ENCODE measurements at places on chromosomes 13 and 19.

GRCh38 chr19:45450012-45450333, 17.8 kb upstream of the FOSB start:
- DNase-seq, result no peak

- DNase-seq, result no peak
These were observed 41.3 kb downstream of the ARHGEF7 start for GRCh38 chr13:111156421-111156820.

GRCh38 chr19:39407660-39408391, 1.2 kb downstream of the ZFP36 start:
- no peak for DNase-seq

- DNase-seq, result no peak
These were observed 483.2 kb upstream of the SLITRK6 start for GRCh38 chr13:86282442-86282841.

GRCh38 chr13:53020764-53021335, 7.8 kb upstream of the OLFM4 start:
- no peak for DNase-seq

- no peak for DNase-seq
These were observed 490.8 kb downstream of the RFC3 start for GRCh38 chr13:34308725-34309124.

- no peak for DNase-seq
These were observed 691.1 kb upstream of the SLC10A2 start for GRCh38 chr13:103757361-103757760.

DNA sequence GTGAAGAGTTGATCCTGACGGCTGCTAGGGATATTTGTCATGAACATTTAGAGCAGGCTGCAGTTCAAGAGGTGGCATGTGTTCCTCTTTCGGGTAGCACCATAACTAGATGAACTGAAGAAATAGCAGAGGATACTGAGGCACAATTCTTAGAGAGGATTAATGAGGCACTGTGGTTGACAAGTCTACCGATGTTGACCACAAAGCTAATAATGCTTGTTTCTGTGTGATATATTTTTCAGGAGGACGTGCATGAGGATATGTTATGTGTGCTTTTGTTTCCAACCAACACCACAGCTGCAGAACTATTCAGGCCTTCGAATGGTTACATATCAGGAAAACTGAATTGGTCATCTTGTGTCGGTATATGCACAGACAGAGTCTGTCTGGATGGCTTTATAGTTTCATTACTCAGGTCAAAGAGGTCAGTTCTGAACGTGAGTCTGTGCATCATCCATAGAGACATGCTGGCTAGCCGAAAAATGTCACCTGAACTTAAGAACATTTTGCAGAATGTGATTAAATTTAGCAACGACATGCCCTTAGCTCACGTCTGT, 210.1 kb upstream of the IRS2 start:
- DNase-seq, result no peak

DNA sequence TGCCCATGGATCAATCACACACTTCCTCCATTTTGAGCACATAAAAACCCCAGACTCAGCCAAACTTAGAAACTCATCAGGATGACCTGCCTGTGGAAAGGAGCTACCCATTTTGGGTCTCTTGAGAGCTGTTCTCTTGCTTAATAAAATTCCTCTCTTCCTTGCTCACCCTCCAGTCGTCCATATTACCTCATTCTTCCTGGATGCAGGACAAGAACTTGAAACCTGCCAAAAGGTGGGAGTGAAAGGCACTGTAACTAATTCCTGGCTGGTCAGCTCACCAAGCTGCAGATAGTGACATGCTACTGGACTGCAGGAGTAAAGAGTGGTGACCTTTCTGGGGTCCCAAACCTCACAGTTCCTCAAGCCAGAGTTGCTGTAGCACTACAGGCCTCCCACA, 20.2 kb downstream of the LIG4 start:
- no peak for DNase-seq

GRCh38 chr19:33419788-33420130, 46.2 kb downstream of the CEBPG start:
- peak; percentile 82 for DNase-seq

DNA sequence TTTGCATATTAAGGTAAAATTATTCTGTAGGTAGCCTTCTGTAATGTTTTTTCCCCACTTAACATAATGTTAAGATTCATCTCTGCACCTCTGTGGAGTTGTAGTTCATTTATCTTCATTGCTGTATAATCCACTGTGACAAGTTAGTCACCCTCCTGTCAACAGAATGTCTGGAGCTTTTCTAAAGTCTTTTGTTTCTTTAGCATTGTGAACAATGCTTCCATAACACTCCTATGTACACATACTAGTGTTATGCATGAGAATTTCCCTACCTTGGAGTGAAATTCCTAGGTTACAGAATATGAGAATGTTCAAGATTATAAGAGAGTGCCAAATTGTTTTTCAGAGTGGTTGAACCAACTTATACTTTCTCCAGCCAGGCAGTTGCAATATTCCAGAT, 113.5 kb downstream of the COG6 start:
- no peak for DNase-seq

- no peak for DNase-seq
These were observed 540.5 kb upstream of the KLF12 start for GRCh38 chr13:74674720-74675119.

DNA sequence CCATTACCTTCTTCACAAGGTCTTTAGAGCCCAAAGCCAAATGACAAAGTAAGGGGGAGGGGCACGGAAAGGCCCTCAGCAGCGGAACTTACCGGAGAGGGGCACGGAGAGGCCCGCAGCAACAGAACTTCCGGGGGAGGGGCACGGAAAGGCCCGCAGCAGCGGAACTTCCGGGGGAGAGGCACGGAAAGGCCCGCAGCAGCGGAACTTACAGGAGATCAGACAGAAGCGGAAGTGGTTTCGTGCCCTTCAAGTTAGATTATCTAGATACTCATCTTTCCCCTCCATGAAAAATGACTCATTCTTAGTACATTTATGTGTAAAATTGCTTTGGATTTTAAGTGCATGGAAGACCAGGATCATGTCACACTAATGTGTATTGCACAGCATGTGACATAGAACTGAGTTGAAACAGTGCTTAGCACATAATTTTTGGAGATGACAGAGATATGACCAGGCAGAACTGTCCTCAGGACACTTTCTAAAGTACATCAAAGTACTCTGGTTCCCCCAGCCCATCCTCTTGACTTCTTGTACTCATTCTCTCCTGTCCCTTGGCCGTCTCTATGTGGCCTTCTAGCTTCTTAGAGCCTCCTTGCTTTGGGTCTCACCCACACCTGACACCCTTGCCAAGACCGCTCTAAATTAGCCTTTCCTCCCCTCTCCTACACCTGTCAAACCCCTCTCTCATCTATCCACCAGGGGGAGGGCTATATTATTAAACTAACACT, 25.7 kb upstream of the TPTE2 start:
- peak; percentile 31 for DNase-seq

GRCh38 chr13:34878329-34878728, 63.7 kb upstream of the NBEA start:
- no peak for DNase-seq

DNA sequence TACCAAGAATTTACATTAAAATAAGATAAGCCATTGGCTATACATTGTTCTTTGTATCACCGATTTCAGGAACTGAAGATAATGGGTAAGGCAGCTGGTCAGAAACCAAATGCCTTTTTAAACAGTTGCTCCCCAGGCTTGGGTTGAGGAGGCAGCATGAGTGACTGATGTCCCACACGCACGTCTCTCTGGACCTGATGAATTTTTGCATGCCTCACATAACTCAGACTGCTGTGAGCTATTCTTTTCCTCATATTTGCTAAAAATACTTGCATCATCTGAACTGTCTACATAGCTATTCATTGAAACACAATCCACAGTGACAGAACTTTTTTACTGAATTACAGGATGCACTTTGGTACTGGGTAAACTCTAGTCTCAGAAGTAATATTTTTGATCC, 123.6 kb upstream of the MAB21L1 start:
- no peak for DNase-seq

GRCh38 chr19:4015705-4016402, 8.3 kb downstream of the PIAS4 start:
- DNase-seq, result peak; percentile 84

GRCh38 chr19:1057176-1057855, 9.7 kb upstream of the ARHGAP45 start:
- no peak for DNase-seq

GRCh38 chr19:8208922-8209461, at the start of gene CERS4:
Gene CERS4 (plus strand): TSS chr19:8209370. CDS start chr19:8251077, 41,707 bp downstream.
- DNase-seq, result no peak

DNA sequence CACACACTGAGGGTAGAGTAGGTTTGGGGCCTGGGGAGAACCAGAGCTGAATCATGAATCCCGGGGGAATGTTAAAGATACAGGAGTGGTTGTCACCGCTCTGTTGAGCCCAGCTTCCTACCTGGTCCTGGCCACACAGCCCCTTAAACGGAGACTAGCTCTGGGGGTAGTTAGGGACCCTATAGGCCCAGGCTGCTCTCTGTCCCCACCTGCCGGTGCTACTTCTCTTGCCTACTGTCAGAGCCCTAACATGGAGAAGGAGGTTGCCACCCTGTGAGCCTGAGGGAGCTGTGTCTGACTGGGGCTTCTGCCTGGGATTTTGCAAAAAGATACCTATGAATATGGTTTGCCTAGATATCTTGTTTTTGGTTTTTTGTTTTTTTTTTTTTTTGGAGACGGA, 36.6 kb upstream of the ZNF429 start:
- DNase-seq, result peak; percentile 39

DNA sequence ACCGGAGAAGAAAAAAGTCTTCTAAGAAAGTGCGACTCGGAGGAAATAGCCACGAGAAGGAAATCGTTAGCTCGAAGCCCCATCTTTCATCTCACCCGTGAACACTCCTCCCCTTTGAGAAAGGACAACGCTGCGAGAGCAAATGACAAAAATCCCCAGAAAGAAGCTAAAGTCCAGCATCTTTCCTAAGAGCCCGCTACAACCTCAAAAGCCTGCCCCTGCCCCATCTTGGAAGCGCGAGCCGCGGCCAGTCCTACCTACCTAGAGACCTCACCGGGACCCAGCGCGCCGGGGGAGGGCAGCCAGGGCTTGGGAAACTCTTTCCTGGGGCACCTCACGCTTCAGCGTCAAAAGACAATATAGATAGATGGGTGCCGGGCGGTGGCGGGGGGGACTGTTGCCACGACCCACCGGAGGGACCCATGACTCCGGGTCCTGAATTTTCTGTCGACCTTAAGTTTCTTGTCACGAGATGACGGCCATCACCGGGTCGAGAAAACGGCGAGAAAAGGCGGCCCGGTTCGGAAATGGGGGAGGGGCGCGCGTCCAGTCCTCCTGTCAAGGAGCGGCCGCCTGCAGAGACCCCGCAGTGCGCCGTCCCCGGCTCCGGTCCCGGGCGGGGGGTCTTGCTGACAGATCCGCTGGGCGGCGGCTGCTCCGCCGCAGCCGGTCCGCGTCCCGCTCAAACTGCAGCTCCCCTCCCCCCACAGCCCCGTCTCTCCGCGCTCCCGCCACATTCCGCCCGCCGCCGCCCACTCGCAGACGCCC, 65.9 kb downstream of the KCNRG start:
- DNase-seq, result peak; percentile 68

- DNase-seq, result no peak
These were observed 43.1 kb downstream of the PCCA start for GRCh38 chr13:100131863-100132574.

DNA sequence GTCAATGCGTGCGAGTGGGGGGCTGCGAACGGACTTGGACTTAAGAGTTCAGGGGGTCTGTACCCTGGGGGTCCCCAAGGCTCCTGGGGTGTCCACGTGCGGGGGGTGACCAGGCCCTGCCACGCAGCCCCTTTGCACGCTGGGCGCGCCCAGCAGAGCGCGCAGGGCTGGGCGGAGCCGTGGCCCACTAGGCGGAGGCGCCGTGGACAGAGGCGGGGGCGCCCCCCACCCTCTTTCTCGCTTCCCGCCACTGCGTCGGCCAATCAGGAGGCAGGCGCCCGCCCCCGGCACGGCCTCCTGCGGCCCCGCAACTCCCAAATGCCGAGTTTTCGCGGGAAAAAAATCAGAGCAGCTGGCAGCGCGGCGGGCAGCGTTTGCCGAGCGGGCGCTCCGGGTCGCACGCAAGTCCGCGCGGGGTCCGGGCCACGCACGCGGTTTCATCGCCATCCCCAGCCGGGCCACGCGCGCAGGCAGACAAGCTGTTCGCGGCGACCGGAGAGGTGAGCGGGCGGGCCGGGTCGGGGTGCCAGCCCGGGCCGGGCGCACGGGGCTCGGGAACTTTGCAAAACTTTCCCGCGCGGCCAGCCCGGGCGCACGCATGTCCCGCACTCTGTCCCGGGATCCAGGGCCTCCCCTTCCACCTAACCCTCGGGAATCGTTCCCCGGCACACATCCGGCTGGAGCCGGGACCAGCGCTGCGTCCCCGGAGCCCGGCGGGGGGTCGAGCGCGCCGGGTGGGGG, at the start of gene UHRF1:
UHRF1 (plus strand) TSS at position 346 of the 741 bp plus-strand sequence. CDS start 1,385 bp downstream, outside the sequence.
- DNase-seq, result peak; percentile 66

- no peak for DNase-seq
These were observed 1718.2 kb downstream of the EFNB2 start for GRCh38 chr13:104817271-104817670.

DNA sequence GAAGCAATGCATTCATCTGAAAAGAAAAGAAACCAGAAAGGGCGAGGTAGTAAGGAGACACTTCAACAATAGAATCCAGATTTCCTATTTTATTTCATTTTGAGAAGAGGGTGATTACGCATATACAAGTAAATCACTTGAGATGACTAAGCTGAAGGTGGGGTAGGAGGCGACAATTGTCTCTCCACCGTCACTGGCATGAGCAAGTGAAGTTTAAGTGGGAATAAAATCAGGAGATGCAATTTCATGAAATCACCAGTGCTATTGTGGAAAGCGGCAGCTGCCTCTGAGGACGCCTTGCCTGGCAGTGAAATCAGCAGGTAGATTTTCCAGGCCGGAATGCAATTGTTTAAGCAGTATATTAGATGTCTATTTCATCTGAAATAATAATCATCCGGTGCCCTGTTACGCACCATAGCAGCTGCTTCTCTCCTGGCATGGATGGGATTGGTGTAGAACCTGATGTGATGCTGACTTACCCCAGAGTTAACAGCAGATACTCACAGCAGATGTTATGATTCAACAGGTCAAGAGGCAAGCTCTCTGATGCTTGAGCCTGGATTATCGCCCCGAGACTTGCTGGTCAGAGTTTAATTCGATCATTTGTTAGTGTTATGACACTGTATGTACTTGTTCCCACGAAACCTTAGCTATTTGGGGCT, 64.3 kb downstream of the RASL11A start:
- no peak for DNase-seq

GRCh38 chr19:39557811-39558623, 18.1 kb upstream of the EID2 start:
- peak; percentile 17 for DNase-seq

- DNase-seq, result no peak
These were observed 2741.4 kb downstream of the PCDH9 start for GRCh38 chr13:64488731-64489130.

DNA sequence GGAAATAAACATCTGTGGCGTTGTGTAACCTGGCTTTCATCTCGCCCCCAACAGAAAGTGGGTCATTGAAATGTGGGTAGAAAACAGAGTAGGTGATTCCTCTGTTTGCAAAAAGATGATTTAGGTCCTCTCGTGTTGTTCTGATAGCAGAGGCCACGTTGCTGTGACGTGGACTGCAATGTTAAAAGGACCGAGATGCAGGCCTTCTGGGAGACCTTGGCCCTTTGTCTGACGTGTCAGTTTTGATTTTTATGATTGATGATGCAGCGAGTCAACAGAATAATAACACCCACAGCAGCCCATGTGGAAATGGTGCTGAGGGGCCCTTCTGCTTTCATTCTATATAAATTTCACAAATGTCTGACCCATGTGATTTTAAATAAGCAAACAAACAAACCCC, 68.9 kb downstream of the FGF9 start:
- no peak for DNase-seq

Measured in ELF-1 (cell line).